Stimulated activated CD4-positive, alpha-beta T cell treated with anti-CD3 and anti-CD28 coated beads, TNF-alpha, amount 100 ng/mL, for 1 hour (primary cell): ENCODE measurements at places on chromosomes 11 and 22.

DNA sequence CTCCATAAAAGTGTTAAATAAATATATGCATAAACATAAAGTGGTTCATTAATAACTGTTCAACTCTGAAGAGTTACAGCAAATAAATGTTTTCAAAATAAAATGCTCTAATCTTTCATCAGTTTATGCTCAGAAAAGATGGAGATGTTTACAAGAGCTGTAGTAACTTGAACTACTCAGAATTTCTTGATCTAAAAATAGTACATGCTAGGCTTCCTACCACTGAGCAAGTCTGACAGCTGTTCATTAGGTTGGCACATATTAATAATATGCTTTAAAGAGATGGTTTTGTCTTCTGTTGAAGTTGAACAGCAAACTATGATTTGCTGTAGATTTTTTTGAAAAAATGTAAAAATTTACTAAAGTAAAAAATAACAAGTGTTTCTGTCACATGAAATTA lies 10.8 kb upstream of the SLN start:
- DNase-seq = no peak

- no peak for DNase-seq
Measured at GRCh38 chr11:132790466-132790865, 741.8 kb downstream of the OPCML start.

- no peak for DNase-seq
Measured at GRCh38 chr22:28716686-28717085, 24.9 kb downstream of the CHEK2 start.

DNA sequence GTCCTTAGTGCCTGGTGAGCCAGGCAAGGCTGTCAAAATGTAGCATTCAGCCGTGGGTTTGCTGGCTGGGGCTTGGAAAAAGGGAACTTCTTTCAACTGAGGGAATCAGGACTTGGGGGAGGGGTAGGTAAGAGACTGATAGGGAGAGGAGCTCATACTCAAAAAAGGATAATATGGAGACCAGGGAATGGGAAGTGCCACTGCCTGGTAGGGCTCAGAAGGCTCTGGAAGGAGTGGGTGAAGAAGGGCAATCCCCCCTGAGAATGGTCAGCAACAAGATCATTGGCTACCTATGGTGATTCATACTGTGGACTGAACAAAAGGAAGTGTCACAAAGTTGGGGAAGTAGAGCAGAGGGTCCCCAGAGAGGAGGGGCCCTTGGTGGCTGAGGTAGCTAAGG lies 1.9 kb downstream of the CNGA4 start:
- DNase-seq = no peak

DNA sequence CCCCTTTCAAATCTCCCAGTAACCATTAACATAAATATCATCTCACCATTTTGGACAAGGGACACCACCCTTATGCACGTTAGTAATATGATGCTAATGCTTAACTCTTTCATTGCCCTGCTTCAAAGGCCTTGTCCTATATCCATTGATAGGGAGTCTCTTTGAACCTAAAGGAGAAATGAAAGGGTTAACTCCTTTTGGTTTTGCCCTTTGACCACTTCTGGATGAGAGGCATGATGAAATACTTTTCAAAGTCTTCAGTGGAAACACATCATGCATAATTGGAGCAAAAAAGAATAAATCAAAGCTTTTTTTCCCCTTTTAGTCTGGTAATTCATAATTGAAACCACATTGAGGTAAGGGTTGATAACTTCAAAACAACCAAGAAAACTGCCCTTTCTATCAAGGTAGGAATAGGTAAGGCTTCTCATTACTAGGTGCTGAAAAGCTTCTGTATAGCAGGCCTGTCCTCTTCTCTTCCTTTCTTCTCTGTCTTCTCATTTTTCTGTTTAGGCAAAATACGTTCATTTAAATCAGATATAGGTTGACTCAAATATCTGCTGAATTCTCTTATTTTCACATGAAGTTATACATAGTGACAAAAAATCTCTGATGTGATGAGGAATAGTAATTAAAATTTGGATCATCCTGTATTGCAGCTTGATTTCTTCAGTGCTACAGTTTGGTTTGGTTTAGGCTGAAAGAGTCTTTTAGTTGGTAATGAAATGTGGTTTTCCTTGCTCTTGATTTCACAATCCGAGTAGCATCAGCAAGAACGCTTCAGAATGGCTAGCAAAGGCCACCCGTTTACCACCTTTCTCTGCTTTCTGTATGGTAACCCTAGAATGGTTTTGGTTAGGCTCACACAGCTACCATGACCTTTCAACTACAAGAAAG lies 94.8 kb downstream of the EXT2 start:
- no peak for DNase-seq

GRCh38 chr11:113332638-113333329 lies 18.4 kb downstream of the TTC12 start:
- no peak for DNase-seq

GRCh38 chr22:37996079-37996478 lies 11.7 kb upstream of the SOX10 start:
- no peak for DNase-seq

DNA sequence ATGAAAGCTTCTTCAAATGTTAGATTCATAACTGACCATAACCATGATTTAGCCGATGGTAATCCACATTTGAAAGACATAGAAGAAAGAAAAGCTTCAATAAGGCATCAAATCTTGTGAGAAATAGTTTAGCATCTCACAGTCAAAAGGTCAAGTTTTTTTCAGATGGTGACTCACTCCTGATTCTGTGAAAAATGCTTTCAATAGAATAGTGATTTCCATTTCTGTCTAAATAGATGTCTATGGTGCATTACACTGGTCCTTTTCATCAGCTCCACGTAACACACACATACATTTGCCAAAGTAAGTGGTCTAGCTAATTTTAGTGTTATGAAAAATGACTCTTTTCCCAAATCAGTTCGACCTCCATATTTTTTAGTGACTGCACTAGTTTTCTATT lies 139.2 kb downstream of the LRRC4C start:
- no peak for DNase-seq

DNA sequence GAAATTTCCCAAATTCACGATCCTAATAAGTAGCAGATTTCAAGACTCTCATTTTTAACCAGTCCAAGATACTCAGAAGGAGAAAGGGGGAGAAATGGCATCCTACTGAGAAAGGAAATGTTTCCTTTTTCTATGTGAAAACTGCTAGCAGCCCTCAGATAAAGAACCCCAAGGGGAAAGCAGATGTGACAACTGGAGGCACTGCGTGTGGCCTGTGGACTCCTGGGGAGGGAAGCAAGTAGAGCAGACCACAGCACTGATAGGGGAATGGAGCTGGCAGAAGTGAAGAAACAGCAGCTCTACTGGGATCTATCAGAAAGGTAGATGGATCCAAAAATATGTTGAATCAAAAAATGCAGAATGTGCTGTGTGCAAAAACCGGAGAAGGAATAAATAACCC lies 239.7 kb upstream of the API5 start:
- DNase-seq = no peak

GRCh38 chr22:36333644-36334043 lies 54.1 kb downstream of the MYH9 start:
- DNase-seq = no peak

DNA sequence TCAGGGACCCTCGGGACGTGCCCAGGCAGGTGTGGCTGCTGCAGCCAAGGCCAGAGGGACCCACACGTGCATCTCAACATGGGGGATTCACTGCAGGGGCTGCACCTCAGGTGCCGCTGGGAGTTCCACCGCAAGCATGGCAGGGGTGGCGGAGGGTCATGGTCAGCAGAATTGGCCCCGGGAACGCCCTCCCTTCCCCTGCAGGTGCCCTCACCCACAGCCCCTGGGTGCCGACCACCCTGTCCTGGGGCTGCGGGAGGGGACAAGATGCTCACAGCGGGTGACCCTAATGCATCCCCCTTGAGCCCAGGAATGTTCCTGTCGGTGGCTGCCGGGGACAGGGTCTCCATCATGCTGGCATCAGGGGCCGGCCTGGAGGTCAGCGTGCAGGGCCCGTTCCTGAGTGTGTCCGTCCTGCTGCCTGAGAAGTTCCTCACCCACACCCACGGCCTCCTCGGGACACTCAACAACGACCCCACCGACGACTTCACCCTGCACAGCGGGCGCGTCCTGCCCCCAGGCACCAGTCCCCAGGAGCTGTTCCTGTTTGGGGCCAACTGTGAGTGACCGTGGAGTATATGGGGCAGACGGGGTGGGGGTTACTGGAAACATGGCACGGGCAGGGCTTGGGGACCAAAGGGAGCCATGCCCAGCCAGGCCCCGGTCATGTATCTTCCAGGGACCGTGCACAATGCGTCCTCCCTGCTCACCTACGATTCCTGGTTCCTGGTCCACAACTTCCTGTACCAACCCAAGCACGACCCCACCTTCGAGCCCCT lies 5.8 kb downstream of the SUSD2 start:
- DNase-seq = no peak

DNA sequence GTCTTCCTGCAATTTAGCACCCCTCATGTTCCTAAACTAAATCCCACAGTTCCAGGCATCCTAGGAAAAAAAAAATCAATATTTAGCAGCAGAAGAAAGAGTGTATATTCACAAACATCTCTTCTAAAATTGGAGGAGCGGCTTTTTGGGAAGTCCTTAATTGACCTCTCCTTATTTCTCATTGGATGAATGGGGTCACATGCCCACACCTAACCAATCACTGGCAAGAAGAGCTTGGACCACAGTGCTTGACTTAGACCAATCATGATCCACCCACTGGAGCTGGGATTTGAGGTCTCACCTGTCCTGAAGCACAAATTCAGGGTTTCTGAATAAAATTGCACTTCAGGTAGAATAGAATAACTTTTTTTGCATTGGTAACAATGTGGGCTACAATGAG lies 16.0 kb downstream of the CD44 start:
- DNase-seq = no peak

- DNase-seq = no peak
Measured at GRCh38 chr11:92376146-92376599, 151.6 kb downstream of the FAT3 start.

GRCh38 chr11:40227730-40228129 lies 1231.7 kb downstream of the LRRC4C start:
- no peak for DNase-seq

- no peak for DNase-seq
Measured at GRCh38 chr11:90947930-90948329, 725.1 kb upstream of the CHORDC1 start.

GRCh38 chr11:65849366-65849765 lies 8.6 kb downstream of the CFL1 start:
- no peak for DNase-seq

- no peak for DNase-seq
Measured at GRCh38 chr11:112606656-112607055, 346.0 kb upstream of the PLET1 start.

GRCh38 chr22:43066844-43067385 lies 22.3 kb downstream of the TTLL1 start:
- DNase-seq = no peak

DNA sequence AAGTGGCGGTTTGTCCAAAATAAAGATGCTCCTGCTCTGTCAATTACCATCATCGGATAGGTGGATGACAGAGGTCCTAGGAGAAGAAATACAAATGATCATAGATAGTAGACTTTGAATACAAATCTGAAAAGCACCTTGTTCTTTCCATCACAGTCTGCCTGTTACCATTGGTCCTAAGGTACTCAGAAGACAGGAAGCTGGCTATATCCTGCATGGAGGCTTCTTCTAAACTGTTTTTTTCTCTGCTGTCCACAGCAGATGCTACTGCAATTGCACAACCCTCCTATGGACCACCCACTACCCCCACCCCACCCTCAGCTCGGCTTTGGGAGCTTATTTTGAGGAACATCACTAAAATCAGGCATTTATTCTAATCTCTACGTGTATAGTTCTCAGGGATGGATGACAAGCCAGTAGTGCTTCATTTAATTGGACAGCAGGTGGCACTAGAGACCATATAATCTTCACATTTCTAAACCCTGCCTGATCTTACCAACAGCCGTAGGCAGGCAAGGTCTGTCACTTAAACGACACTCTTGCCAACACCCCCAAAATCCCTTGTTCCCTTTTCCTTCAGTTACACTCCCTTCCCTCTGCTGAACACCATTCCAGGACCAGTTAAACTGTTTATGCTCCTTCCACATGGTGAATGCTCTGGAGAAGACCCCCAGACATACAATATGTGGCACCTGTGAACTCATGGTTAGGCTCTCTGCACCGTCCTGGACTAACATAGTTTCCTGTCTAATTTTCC lies 6.6 kb upstream of the PTS start:
- no peak for DNase-seq

DNA sequence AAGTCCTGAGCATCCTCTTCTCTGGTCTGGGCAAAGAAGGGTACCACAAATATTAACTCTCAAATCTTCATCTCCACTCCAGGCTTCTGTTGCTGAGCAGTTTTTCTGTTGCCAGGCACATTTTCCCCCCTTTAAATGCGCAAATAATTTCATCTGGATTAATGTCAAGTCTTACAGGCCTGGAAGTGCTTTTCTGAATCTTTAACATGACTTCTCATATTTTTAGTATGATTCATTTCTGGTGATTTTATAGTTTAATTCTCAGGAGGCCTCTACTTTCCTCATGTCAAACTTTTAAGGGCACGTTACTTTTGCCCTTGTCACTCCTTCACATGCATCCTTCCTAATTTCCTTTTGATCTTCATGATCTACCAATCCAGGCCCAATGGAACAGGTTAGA lies 510.2 kb downstream of the METTL15 start:
- no peak for DNase-seq

DNA sequence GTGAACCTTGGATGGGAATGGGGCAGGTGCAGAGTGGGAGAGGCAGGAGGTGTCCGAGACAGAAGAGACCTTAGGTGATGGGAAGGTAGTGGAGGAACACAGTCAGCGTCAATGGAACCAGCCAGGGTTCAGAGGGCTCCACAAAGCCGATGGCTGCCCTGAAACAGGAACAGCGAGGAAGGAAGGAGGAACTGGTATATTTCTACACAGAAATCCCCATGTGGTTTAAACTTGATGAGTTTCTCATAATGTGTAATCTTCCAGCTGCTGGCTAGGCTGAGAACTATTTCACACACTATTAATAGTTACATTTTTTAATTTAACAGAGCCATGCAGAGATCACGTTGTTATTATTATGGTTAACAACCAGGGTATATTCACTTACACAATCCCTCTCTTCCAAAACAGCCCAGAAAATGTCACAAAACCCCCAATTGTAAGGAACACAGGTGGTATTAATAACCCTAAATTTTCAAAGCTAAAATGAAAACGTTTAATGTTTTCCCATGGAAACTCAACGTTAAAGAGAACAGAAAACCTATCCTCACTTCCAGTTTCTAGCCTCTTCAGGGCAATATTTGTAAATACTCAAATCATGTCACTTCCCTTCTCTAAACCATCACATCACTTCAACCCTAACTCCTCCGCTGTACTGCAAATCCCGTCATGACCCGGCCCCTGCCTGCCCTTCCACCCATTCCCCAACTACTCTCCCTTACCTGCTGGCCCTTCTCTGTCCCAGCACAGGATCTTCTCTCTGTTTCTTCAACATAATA lies 74.5 kb upstream of the ARFGAP3 start:
- no peak for DNase-seq

- DNase-seq = no peak
Measured at GRCh38 chr22:50162391-50162956, 8.1 kb upstream of the PANX2 start.

DNA sequence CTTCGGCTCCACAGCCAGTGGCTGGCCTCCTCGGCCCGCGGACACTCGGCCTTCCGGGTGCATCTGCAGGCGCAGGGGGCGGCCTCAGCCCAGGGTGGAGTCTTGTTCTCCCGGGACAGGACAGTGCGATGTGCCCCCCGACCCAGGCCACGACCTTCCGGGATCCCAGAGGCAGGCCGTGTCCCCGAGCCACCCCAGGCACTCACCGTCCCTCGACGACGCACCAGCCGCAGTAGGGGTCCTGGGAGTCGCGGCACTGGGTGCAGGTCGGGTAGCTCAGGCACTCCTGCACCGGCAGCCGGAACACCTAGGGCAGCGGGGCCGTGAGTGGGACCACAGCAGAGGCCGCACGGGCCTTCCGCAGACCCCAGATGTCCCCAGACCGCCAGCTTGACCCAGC lies 17.6 kb upstream of the MAPK11 start:
- no peak for DNase-seq
